Muscle of arm (tissue), 14 donors: ENCODE measurements at places on chromosomes 6 and 20. TPM values are rescaled to one million over a fixed set of nuclear protein-coding genes. Genes with fewer than 3 reads are reported as not detected.

Gene EBF4
- 6.8 TPM for polyA plus RNA-seq

Gene GTPBP2
- polyA plus RNA-seq = 33.8 TPM

Gene PRRT1
- polyA plus RNA-seq = 5.9 TPM

Gene GABRR2
- polyA plus RNA-seq = 2.2 TPM

Gene FAM217A
- 0.63 TPM for polyA plus RNA-seq

Gene C20orf204
- polyA plus RNA-seq = 0.50 TPM

Gene OR2H1
- polyA plus RNA-seq = not detected

Gene FAM83C
- not detected for polyA plus RNA-seq

Gene E2F1
- 11.0 TPM for polyA plus RNA-seq
